ENCODE measurements at places on chromosomes 4 and X. TPM values are rescaled to one million over a fixed set of nuclear protein-coding genes. Genes with fewer than 3 reads are reported as not detected.

TMPRSS11B gene
- not detected for total RNA-seq

SLC2A9 gene
- total RNA-seq = 0.51 TPM

DTHD1 gene
- 1.8 TPM for total RNA-seq

GRCh38 chrX:102720237-102721168 is at the start of gene GPRASP3:
GPRASP3 (plus strand) TSS chrX:102720743; CDS start chrX:102748996, 28,253 bp downstream.
- H3K4me3 ChIP-seq = peak within 1 kb of the TSS; percentile 38
- H3K27me3 ChIP-seq = no peaks in the 10 kb centered on the region
- peak; percentile 78 for DNase-seq
- H3K36me3 ChIP-seq = no peaks in the 10 kb centered on the region
- peak within 1 kb of the TSS; percentile 60 for H3K27ac ChIP-seq

All from uterus (tissue), 4 donors.